CD4-positive, alpha-beta T cell (primary cell): ENCODE measurements at places on chromosomes 11 and 22. TPM values are rescaled to one million over a fixed set of nuclear protein-coding genes. Genes with fewer than 3 reads are reported as not detected.

OR51B5 gene
- 0.30 TPM for total RNA-seq

DNA sequence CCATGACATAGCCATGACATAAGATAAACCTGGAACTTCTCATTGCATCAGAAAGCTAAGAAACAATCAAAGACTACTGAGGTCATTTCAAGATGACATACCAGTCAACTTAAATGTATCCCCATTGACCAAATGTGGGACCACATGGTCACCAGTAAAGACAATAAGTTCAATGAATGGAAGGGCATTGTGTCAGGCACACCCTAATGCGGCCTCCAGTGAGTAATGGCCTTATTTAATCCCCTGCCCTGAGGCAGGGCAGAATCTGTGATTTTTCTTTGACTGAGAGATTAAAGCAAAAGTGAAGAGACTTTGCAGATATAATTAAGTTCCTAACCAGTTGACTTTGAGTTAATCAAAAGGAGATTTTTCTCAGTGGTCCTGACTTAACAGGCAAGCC is 17.3 kb upstream of the SYT8 start:
- DNase-seq = no peak

DNA sequence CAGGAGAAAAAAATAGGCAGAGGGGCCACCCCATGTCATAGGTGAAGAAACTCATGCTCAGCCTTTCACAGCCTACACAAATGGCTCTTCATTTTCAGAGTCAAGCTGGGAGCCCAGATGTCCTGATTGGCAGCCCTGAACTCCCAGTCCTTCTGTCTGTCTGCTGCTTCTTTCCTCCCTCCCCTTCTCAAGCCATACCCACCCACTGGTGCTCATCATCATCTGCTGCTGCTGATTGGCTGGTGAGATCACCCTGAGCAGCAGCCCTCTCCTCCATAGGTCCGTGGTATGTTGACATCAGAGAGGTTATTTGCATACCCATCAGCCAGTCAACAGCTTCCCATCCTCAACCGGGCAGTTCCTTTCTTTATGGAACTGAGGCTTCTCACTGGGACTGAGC is 46.1 kb upstream of the PRDM11 start:
- DNase-seq = no peak

- DNase-seq = no peak
Observed at GRCh38 chr11:7222619-7223018, 29.1 kb upstream of the SYT9 start.

DNA sequence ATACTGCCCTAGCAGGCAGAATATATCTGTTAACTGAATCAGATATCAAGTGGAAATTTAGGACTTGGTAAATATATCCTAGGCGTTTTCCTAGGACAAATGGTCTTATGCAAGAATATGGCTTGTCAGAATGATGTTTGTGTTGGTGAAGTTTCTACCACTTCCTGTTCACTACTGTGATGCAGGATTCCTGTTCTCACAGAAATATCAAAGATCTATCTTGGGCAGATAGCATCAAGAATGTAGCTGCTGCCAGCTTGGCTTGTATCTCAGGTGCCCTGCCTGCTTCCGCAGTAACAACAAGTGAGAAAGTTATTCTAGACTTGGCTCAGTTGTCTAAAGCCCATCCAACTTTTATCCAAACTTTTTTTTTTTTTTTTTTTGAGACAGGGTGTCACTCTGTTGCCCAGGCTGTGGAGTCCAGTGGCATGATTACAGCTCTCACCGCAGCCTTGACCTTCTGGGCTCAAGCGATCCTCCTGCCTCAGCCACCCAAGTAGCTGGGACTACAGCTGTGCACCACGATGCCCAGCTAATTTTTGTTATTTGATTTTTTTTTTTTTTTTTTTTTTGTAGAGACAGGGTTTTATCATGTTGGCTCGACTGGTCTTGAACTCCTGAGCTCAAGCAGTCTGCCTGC is 61.3 kb downstream of the PPME1 start:
- DNase-seq = no peak
